Activated CD4-positive, CD25-positive, alpha-beta regulatory T cell (primary cell): ENCODE measurements at places on chromosomes 2 and 18.

- no peak for DNase-seq
Observed at GRCh38 chr18:45046228-45046627, 365.5 kb downstream of the SETBP1 start.

GRCh38 chr2:23414871-23415270 is 29.9 kb downstream of the KLHL29 start:
- no peak for DNase-seq

DNA sequence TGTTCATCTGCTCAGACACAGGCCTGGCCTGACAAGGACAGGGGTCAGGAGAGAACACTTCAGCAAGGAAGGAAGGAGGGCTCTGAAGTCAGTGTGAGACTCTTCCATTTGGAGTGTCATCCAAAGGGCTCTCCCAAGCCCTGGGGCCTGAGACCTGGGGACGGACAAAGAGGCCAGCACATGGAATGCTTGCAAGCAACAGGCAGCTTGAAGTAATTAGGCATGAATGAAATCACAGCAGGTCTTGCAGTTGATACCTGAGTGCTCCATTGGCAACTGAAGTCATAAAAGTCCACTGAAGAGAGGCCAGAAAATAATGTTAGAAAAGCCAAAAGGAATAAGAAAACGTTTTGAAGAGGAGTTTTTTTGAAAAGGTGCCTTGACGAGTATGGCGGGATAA is 231.7 kb downstream of the VAPA start:
- DNase-seq: no peak

- DNase-seq: no peak
Observed at GRCh38 chr2:60331115-60331809, 222.2 kb downstream of the BCL11A start.

DNA sequence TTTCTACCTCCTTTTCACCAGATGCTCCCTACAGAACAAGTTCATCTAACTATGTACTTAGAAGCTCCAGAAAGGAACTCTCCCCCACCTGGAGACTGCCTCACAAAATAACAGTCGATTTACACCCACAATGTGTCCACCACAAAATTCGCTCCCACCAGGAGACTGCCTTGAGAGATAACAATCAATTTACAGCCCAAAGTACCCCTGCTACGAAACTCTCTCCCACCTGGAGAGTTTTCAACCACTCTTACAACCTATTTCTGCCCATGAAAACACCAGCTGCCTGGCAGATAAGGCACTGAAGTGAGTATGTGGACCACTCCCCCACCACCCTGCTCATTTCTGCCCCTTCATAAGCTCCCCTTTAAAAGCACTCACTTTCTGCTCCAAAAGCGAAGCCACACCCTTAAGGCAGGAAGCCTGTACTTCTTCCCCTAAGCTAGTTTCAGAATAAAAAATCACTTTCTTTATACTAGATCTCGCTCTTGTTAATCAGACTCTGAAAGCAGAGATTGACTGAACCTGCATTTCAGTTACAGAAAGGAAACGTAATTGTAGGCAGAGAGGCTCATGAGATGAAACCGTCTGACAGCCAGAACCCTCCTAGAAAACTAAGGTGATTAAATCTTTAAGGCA is 94.4 kb upstream of the RBBP8 start:
- no peak for DNase-seq

DNA sequence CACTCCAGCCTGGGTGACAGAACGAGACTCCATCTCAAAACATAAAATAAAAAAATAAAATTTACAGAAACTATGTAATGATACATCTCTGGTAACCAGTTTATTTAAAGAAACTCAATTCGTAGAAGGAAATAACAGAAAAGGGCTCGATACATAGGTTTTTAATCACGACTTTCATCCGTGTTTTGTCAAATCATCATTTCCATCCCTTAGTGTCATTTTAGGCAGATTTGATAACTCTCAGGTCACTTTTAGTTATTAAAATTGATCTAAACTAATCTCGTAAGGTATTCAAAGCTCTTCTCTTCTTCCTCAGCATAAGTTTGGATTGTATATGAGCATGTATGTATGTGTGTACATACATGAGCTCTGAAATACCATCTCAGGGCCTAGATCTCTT is 59.3 kb upstream of the SPTBN1 start:
- no peak for DNase-seq

- no peak for DNase-seq
Observed at GRCh38 chr2:156083763-156084493, 248.6 kb downstream of the NR4A2 start.

DNA sequence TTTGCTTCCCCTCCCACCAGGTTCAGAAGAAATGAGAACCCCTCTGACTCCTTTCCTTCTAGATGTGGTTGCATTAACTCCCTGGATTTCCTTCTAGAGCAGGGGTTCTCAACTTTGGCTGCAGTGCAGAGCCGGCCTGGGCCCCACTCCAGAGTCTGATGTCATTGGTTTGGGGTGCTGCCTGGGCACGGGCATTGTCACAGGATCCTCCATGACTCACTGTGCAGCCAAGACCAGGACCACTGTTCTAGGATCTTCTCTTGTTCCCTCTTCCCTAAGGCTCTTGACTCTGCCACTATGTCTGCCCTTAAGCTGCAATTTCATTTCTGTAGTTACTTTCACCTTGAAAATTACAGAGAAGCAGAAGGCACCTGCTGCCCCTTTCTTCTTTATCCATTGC is 31.8 kb downstream of the TBC1D8 start:
- no peak for DNase-seq

- no peak for DNase-seq
Observed at GRCh38 chr2:168849610-168850009, 40.6 kb downstream of the SPC25 start.

- no peak for DNase-seq
Observed at GRCh38 chr2:191800874-191801273, 46.0 kb downstream of the CAVIN2 start.

GRCh38 chr2:76464310-76464709 is 753.6 kb upstream of the GCFC2 start:
- no peak for DNase-seq

GRCh38 chr2:73257425-73258125 is 23.5 kb downstream of the CCT7 start:
- no peak for DNase-seq

GRCh38 chr2:207935991-207936370 is 89.3 kb downstream of the PLEKHM3 start:
- DNase-seq: no peak

GRCh38 chr2:169507698-169508097 is 1.8 kb upstream of the KLHL41 start:
- no peak for DNase-seq

DNA sequence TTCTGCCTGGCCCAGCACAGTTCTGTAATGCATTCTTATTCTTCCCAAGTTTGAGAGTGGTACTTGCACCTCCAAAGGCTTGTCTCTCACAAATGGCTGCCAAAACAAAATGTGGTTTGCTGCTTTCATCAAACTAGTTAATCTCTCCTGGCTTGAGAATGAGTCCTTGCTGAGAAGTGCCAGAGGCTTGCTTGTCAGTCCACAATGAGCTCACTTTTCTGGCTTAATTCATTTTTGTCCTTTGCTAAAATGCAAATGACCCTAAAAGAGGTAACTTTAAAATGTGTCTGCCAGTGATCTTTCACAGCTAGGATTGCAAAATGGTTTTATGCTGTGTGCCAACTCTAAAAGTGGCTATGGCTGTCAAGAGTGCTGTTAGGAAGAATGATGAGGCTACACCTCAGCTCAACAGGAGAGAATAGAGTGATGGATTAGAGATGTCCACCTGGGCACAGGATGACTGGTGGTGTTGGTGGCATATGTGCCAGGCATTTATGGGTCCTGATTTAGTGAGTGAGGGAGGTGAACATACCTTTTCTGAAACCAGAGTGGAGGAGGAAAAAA is 291.2 kb upstream of the HNMT start:
- no peak for DNase-seq

GRCh38 chr2:206443735-206444527 is 599 bp downstream of the ADAM23 start:
- no peak for DNase-seq

- DNase-seq: no peak
Observed at GRCh38 chr2:127037476-127037875, 69.5 kb downstream of the BIN1 start.

DNA sequence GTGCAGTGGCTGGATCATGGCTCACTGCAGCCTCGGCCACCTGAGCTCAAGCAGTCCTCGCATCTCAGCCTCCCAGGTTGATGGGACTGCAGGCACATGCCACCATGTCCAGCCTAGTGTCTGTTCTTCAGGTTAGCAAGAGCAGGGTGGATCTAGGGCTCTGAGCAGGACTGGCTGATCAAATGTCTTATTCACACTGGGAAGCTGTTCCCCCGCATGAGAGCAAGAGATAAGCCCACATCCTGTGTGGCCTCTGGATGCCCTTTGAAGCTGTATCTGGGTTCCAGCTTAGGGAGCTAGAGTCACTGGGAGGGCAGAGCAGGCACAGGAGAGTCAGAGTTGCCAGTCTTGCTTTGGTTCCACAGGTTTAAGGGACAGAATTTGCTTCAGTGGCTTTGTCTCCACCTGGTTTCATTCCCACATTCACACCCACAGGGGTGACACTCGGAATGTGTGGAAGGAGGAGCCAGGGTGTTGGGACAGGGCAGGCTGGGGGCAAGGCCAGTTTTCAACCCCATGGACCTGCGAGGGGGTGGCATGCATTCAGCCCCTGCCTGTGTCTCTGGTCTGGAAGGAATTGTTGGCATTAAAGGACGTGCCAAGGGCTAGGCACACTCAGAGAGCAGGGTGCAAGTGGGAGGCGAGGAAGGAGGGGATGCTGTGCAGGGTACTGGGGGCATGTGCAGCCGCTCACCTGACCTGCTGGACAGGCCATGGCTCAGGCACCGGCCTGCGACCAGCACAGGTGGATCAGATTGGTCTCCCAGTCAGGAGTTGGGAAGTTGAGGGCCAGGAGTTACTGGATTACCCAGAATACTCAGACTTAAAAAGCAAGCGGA is 24.5 kb downstream of the PTPN18 start:
- no peak for DNase-seq

DNA sequence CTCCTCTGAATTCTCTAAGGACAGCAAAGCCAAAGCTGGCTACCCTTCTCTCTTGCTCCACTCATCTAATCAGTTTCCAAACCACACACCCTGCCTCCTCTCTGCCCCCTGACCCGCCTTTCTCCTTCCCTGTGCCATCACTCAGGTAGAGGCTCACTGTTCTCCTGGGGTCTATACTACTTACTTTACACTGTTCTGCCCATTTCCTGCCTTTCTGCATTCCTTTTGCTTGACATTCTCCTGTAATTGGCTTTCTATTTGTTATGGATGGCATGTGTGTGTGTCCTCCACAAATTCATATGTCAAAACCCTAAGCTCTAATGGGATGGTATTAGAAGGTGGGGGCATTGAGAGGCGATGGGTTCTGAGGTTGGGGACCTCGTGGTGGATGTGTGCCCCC is 675.2 kb upstream of the ID2 start:
- no peak for DNase-seq

DNA sequence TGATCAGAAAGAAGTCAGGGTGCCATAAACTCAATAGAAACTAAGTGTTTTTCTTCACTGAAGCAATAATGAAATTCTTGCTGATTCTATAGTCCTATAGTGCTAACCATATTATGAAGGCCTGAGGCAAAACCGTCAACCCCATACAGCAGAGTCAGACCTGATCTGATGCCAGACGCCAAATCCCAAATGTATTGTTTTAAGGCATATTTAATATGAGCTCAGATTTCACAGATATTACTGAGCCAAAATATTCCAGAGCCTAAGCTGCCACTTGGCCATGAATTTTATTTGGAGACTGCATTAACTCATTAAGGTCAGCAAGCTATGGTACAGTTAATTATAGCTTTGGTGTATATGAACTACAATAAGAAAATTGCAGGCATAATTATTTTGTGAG is 53.4 kb downstream of the SCN1A start:
- DNase-seq: no peak

DNA sequence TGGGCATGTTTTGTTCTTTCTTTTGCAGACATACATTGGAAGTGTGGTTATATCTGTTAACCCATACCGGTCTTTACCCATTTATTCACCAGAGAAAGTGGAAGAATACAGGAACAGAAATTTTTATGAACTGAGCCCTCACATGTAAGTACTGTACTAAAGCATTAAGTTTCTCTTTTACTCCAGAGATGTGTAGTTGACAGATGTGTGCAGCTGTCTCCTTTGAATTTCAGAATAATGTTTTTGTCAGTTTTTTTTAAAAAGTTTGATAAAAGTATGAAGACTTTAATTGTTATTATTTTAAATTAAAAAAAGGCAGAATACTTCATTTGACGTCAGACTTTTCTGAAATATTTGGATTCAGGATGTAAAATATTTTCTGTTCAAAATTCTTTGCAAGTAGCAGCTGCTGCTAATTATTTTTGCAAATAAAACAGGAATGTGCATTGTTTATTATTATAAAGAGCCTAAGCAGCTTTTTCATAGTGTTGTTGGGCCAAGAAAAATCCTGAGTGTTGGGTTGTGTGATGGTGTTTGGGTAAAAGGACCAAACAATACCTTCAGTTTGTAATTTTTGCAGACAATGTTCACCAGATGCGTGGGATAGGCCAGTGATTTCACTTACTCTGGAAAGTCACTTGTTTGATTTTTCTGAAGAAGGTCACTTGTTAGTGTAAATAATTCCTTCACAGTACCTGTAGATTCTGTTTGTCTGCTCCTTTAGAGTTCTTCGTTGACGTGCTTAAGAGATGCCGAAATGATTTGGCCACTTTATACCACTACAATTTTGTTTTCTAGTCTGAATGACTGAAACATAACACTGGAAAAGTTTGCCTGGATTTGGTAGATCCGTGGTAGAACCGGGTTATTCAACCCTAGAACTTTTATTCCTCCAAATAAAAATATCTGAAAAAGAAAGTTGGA is 51.1 kb downstream of the MYO1B start:
- DNase-seq: no peak

DNA sequence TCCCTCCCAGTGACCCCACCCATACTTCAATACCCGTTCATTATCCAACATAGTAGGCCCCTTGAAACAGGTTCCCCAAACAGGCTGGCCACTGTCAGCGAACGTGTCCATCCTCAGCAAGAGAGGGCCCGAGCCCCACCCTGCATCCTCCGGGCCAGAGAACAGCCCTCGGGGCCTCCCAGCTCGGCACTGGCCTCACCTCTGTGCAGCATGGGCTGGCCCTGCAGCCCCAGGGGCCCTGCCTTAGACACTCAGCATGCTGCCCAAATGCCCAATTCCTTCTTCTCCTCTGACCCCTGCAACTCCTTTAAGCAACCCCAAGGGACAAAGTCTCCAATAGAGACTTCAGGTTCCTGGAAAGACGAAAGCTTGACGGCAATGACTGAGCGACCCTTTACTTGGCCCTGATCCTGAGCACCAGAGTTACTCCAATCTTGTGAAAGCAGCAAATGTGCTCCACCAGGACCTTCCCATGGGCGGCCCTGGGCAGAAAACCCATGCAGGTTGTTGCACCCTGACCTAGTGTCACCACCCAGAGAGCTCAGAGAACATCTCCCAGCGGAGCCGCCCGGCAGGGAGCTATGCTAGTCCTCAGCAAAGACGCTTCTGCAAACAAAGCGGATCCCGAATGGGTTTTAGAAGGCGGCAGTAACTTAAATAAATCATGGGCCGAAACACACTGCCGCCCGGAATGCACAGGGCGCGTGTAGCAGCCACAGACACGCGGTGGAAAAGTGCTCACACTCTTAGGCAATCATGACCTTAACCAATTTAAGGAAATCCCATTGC is 782 bp downstream of the COL6A3 start:
- no peak for DNase-seq

- DNase-seq: no peak
Observed at GRCh38 chr2:233100192-233100998, 40.3 kb downstream of the INPP5D start.

GRCh38 chr2:61410185-61410584 is 60.7 kb downstream of the USP34 start:
- DNase-seq: no peak
